ENCODE measurements at places on chromosomes 7 and 10.

DNA sequence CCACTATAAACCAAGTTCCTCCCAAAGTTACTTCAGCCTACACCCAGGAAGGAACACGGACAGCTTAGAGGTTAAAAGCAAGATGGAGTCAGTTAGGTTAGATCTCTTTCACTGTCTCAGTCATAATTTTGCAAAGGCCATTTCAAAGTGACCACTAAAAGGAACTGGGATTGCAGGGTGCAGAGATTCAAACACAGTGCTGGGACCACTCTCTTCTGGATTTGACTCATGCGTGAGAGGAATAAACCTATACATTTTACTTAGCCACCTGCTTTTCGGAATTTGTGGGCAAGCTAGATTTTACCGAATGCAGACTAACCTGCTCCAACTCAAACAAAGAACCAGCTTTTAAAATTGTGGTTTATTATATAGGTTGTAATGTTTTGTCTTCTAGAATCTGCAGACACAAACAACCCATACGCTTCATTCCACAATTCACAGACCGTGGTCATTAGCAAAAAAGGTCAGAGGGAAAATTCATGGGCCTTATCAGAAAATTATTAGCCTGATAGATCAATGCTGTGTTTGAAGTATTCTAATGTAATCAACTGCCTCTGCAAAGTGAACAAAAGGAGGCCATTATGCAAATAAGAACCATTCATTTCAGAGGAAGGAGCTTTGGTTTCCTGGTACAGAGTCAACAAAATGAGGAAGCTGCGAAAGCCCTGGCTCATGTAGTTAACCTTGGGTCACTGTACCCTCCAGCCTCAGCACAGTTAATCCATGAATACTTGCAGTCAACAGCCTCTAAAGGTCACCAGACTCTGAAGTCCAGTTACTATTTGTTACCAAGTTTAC is 342.7 kb upstream of the KLF6 start:
- DNase-seq, result no peak

DNA sequence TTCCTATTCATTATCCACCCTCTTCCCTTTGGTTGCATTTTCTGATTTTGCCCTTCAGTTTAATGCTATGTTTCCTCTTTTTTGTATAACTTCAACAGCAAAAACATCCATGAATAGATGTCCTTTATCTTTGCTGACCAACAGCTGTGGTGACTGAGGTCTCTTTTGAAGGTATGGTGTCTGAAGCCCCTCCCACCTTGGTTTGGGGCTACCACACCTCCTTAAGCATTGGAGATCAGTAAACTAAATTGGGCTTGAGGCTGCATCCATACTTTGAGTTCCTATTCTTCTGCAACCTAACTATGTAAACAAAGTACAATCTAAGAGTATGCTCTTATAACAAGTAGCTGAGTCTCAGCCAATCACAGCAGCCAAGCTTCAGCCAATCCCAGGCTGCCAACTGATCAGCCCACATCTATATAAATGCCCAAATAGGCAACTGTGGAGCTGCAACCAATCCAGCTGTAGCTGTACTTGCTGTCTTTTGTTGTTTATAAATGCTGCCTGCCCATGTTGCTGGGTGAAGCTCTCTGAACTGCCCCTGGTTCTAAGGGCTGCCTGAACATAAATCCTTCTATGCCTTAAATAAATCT is 69.4 kb upstream of the PDLIM1 start:
- no peak for DNase-seq

DNA sequence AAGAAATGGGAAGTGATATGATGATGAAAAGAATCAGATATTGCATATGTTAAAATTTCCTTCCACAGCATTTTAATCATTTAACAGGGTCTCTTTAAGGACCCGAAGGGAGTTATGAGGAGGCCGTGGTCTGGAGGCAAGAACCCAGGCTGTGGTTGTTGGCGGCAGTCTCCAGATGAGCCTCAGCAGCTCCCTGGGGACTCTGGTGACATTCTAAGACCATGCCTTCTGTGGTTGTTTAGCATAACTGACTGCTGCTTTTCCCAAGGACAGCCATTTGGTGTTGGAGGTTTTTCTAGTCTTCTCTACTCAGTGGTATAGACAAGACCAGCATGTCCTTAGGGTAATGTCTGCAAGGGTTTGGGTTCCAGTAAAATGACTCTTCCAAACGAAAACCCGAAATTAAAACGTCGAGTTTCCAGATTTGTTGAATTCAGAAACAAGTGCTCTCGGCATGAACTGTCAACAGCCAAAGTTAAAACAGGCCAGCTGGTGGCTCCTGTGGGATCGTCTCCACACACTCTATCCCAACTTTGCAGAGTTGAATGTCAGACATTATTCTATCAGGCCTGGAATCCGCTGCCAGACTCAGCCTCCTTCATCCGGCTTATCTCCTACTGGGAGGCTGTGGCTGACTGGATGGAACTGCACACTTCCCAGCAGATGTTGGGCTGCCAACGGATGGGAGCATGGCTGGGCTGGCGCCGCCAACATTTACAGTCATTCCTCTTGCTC is 183.1 kb downstream of the TAX1BP1 start:
- no peak for DNase-seq

DNA sequence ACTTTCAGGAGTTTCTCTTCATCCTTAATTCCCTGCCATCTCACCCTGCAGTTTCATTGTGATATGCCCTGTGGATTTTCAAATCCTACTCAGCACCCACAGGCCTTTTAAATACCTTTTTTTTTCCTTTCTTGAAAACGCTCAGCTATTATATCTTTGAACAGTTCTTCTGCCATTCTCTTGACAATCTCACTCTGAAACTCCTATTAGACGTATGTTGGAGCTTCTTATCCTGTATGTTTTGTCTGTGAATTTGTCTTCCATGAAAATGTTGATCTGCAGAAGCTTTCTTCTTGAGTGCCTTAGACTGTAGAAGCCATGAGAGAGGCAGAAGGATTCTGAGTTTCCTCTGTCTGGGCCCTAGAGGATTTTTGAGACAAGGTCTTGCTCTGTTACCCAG is 18.9 kb upstream of the YAE1 start:
- no peak for DNase-seq

DNA sequence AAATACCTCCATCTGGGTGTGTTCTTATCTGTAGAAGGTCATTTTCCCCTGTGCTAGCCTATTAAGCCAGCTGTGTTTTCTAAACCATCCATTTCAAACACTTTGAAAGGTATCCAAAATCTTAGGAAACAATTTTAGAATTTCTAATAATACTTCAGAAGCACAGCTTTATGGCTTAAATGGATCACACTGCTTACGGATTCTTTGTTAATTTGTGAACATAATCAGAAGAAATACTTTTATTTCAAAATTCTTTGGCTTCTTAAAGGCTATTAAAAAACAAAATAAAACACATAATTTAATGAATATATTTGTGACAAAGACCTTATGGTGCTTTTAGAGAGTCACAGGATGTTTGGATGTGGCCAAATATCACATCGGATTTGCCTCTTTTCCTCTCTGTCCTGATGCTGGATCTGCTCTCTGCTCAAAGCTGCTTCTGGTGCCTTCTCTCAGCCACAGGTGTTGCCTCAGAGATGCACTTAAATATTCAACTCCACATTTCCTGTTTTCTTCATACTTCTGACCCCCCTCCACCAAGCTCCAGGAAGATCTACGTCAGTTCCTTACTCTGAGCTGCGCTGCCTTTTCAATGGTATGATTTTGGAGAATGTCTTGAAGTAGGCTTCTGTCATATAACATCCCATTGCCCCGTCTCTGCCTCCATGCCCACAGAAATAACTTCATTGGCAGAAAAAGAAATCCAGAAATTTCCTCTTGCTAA is 230.6 kb downstream of the MLLT10 start:
- DNase-seq, result no peak

DNA sequence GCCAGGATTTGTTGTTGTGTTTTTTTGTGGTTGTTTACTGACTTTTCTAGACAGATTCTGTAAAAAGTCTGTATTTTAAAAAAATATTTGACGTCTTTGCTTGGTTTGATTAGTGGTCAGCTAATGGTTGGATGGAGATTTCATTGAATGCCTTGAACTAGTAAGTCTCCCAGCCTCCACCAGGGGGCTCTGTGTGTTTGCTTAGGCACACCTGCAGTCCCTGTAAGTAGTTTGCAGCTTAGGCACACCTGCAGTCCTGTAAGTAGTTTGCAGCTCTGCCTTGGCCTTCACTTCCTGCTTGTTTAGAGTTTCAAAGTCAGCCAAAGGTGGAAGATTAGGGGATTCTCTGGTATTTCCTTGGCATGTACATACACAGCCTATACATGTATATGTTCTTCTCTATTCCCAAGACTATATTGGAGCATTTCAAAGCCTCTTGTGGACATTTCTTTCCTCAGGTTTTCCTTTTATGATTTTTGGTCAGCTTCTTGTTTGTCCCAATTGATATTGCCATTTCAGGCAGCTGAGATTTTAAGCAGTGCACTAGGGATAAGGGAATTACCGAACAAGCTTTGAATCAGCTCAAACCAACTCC is 101.6 kb downstream of the CCSER2 start:
- peak; percentile 74 for DNase-seq

- DNase-seq, result peak; percentile 82
Observed at GRCh38 chr10:131946321-131946751, 35.4 kb downstream of the BNIP3 start.

GRCh38 chr10:11097686-11098085 is 80.0 kb downstream of the CELF2 start:
- no peak for DNase-seq

DNA sequence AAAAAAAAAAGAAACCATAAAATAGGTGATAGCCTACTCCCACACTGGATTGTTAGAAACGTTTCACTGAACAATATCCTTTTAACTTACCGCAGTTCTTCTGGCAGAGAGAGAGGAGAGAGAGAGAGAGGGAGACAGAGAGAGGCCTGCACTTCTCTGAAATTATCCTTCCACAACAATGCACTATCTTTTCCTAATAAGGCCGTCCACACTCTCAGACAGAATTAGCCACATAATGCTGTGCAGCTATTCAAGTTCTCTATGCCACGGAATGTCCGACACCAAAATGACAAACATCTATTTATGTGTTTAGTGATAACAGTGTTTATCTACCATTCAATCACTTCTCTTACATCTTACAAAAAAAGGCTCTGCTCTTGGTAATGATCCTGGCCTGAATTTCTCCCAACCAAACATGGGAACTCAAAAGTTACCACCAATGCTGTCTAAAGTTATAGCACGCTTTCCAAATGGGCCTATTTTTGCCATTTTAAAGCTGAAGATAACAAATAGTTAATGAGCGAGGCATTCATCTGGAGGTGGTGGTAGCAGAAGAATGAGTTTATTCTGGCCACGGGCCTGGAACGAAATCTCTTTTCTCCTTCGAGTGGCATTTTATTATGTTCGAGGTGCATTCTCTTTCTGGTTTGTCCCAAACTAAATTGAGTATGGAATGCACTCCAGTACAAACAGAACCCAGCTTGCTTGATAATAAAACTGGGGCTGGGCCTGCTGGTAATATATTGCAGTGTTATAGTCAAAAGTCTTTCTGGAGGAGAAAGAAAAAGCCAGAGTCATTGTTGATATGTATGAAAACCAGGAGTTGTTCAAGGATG is 160.2 kb upstream of the SVIL start:
- no peak for DNase-seq

GRCh38 chr7:127901895-127902703 is 129.1 kb downstream of the LRRC4 start:
- DNase-seq, result no peak

DNA sequence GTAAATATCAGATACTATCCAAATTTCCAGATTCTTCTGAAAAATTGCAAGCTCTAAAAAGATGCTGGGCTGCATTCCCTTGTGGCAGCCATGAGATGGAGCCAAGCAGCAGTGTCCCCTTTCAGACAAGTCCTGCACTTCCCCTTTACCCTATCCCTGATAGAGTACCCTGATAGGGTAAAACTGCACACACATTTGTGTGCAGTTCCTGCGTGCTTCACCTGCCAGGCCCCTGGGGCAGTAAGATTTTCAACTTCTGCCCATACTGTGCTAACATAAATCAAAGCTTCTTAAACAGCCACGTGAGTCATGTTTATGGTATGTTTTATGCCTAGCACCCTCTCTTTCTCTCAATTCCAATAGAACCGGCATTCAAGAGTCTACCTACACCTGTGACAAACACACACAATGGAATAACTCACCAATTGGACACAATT is 52.2 kb downstream of the IFIT5 start:
- DNase-seq, result peak; percentile 35

- no peak for DNase-seq
Observed at GRCh38 chr7:94955807-94956206, 48.4 kb downstream of the PPP1R9A start.

- DNase-seq, result no peak
Observed at GRCh38 chr10:113019692-113020474, 69.8 kb downstream of the TCF7L2 start.

DNA sequence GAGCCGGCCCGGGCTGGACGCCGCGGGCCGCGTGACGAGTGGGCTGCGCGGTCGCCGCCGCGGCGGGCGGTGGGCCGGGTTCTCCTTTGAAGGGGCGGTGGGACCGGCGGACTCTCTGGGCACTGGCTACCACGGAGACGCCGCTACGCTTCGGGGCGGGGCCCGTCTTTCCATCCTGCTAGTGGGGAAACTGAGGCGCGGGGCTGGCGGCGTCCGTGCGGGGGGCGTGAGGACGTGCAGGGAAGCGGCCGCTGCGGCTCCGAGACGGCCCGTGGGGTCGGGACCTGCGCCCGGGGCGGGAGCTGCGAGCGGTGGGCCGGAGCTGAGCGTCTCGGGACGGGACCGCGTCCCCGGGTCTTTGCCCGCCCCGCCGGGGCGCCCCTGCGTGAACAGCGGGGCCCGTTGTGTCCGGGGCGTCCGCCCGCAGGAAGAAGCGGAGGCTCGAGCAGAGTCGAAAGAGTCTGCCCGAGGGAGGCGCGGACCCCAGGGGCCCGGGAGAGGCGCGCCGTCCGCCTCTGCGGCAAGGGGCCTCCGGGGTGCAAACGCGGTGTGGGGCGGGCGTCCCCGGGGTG is 548 bp upstream of the BNIP3 start:
- DNase-seq, result no peak

DNA sequence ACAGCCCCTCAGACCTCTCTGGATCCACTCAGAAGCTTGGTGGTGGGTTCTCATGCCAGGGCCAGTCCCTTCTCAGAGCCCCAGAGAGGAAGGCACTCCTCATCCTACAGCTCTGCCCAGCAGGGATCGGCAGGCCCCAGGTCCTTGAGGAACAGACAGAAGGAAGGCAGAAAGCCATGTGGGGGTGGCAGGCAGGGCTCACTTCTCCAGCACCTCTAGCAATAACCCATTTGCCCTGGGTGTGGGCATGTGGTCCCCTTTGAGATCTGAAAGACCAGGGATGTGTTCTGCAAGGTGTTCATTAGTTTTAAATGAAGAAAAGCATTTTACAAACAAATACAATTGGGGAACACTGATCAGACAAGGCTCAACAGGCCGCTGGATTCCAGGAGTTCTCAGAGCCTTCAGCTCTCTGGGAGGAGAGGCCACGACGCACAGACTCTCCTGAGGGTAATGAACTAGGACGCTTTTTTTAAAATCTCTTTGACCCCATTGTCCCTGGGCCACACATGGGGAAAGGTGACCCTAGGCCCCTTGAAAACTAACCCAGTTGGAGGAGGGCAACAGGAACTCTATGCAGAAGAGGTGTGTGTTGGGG is 40.6 kb downstream of the LDB3 start:
- DNase-seq, result no peak

GRCh38 chr7:46933596-46933995 is 648.3 kb downstream of the TNS3 start:
- no peak for DNase-seq

- peak; percentile 48 for DNase-seq
Observed at GRCh38 chr10:88254091-88254490, 329.0 kb downstream of the RNLS start.

GRCh38 chr7:91835826-91836368 is 44.6 kb downstream of the MTERF1 start:
- DNase-seq, result no peak
